CD4-positive, alpha-beta T cell (primary cell): ENCODE measurements at places on chromosomes 3 and 15. TPM values are rescaled to one million over a fixed set of nuclear protein-coding genes. Genes with fewer than 3 reads are reported as not detected.

GRCh38 chr3:53795789-53796560 is 50.2 kb downstream of the CHDH start:
- DNase-seq = no peak

SLC6A1 gene
- total RNA-seq = not detected

CCR9 gene
- 6.5 TPM for total RNA-seq

GRCh38 chr15:74802290-74802689 is 10.3 kb upstream of the LMAN1L start:
- DNase-seq = no peak

DNA sequence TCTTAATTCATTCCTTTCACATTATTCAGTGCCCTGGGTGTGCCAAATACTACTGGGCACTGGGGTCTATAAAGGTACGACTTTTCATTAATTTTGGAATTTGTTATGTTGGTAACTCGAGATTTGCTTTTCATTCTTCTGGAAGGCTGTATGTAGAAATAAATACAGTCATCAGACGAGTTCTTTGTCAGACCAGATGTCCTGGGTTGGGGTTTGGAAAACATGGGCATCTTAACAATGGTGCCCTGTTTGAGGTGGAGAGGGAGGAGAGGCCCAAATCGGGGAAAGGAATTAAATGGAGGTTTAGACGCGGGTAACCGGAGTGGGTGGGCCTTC is 662 bp upstream of the GLCE start:
- no peak for DNase-seq

- no peak for DNase-seq
Observed at GRCh38 chr15:52523192-52523591, 5.5 kb downstream of the MYO5A start.

DNA sequence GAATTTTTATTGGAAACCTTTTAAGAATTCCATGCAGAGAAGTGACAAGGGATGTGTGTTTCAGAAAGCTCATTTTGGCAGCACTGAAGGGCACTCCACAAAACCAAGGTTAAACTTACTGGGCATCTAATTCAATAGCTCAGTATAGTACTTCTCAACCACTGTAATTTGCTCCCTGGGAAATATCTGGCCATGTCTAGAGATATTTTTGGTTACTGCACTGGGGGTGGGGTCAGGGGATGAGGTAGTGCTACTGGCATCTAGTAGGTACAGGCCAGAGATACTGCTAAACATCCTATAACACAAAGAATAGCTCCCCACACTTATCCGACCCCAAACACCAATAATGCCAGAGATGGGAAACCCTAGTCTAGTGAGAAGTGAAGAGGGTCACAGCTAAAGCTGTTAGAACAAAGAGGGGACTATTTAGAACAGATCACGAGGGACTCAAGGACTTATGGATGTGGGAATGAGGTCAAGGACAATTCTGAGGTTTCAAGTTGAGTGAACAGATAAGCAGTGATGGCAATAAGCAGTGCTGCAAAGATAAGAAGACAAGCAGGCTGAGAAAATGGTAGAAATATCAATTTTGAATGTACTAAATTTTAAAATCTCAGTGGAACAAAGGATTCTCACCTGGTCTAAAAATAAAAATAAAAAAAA is 3.2 kb downstream of the MRPL46 start:
- DNase-seq = no peak

PP2D1 gene
- not detected for total RNA-seq

SMCO1 gene
- total RNA-seq = not detected

GRCh38 chr3:69815970-69816369 is 76.7 kb downstream of the MITF start:
- DNase-seq = no peak

GRCh38 chr15:34721802-34722438 is 32.9 kb downstream of the GJD2 start:
- no peak for DNase-seq

- no peak for DNase-seq
Observed at GRCh38 chr3:124562769-124563168, 167.5 kb upstream of the UMPS start.

- DNase-seq = no peak
Observed at GRCh38 chr3:17175187-17175807, 290.5 kb downstream of the PLCL2 start.

DNA sequence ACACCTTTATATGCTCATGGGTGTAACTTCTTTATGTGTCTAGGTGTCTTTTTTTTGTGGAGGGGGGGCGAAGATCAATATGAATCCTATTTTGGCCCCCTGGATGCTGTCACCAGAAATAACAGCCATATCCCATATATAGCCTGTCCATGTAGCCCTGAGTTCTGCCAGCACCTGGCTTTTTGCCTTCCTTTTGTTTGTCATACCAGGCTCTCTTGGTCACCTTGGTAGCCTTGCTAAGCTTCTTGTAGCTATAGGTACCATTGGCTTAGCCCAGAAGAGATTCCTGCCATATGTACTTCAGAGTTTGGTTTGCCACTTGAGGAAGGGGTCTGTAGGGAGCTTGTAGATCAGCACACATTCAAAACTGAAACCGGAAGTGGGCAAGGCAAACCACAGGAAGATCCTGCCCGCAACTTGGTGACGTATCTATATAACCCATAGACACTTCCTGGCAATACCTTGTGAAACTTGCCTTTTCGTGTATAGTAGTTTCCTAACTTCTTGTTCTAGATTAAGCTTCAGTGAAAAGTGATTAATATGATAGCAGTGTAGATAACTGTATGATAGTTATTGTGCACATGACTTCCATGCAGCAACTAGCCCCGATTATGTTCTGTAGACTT is 11.9 kb downstream of the RASA2 start:
- peak; percentile 95 for DNase-seq

SYNPR gene
- not detected for total RNA-seq

FRMD4B gene
- total RNA-seq = 7.7 TPM

- DNase-seq = no peak
Observed at GRCh38 chr15:31276596-31277298, 49.9 kb upstream of the KLF13 start.

CCR4 gene
- 76.2 TPM for total RNA-seq

OPA1 gene
- 57.6 TPM for total RNA-seq

- peak; percentile 47 for DNase-seq
Observed at GRCh38 chr15:60721707-60722106, 242.8 kb upstream of the ICE2 start.

GRK7 gene
- 0.22 TPM for total RNA-seq

SLC9C1 gene
- total RNA-seq = not detected

RTP1 gene
- not detected for total RNA-seq

- DNase-seq = no peak
Observed at GRCh38 chr15:24862726-24863521, 91.9 kb upstream of the SNRPN start.

DNA sequence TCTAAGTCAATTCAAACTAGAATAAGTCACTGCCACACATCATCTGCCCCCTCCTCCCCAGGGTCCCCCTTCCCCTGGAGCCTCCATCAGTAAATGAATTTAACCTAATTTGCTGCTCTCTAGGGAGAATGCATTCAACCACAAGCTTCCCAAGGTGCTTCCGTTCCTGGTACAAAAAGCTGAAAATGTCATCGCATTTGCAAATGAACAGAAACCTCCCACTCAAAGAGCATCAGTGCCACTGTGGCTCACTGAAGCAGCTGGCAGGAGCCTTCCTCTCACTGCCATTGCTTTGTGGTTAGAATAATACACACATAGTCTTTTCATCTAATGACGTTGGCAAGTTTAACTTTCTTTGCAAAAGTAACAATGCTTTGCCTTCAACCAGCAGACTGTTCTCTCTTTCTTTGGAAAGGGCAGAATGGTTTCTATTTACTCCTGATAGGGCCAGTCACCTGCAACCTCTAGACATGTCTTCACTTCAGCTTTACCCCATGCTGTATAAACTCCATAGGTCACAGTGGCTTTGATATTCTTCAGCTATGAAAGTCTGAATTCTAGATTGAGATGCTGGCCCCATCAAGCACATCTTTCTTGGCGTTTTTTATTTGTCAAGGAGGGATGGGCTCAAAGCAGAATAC is 238.1 kb downstream of the CPNE4 start:
- no peak for DNase-seq

DISP2 gene
- total RNA-seq = 0.03 TPM
